ENCODE measurements at places on chromosomes 4 and X.

- DNase-seq, result peak; percentile 68
Observed at GRCh38 chr4:180664766-180665368, 1578.3 kb upstream of the TENM3 start.

- DNase-seq, result no peak
Observed at GRCh38 chr4:184074677-184075388, 142.8 kb downstream of the ENPP6 start.

DNA sequence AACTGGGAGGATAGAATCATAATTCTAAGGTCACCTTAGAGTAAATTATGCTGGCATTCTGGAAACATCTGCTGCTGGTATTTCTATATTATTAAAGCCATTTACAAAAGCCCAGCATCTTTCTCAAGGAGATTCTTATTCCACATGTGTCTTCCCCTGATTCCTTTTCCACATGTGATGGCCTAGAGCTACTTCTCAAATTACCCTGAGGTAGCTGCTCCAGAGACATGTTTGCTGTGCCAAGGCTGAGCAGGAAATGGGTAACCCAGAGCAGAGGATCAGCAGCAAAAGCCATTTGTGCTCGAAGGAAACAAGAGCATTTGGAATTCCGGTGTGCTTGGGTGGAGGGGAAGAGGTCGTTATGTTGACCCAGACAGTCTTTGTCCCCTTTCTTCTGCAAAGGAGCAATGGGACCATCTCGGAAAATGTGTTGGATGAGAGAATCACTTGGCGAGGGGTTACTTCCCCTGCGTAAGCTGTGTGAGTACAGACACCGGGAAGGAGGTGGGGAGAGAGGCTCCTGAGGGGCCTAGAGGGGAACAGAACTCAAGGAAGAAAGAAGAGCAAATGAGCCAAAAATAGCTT lies 24.6 kb downstream of the TSC22D3 start:
- no peak for DNase-seq

DNA sequence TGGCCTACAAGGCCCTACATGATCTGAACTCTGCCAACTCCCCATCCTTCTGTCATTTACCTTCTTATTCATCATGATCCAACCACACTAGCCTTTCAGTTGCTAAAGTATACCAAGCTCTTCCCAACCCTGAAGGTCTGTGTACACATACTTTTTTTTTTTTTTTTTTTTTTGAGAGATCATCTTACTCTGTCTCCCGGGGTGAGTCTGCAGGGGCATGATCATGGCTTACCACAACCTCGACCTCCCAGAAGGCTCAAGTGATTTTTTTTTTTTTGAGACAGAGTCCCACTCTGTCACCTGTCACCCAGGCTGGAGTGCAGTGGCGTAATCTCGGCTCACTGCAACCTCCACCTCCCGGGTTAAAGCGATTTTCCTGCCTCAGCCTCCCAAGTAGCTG lies 5.9 kb upstream of the UTP14A start:
- DNase-seq, result no peak

GRCh38 chr4:185752872-185753271 lies 59.1 kb downstream of the SORBS2 start:
- DNase-seq, result no peak

- DNase-seq, result no peak
Observed at GRCh38 chr4:140691369-140691768, 64.8 kb downstream of the TBC1D9 start.

DNA sequence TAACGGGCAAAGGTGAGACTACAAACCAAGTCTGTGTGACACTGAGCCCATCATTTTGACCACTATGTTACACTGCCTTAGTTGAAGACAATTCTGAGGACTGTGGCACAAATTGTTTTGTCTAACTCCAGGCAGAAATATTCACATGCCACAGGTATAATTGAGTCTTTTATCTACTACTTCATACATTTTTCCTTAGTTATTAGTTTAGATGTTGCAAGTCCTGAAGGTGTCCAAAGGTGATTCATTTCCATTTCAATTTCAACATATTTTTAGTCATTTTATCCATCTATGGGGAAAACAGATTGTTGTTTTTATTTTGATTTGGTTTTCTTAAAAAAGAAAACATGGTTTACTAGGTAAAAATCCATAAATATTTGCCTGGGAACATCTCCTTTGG lies 341.7 kb upstream of the SMIM31 start:
- DNase-seq, result no peak

DNA sequence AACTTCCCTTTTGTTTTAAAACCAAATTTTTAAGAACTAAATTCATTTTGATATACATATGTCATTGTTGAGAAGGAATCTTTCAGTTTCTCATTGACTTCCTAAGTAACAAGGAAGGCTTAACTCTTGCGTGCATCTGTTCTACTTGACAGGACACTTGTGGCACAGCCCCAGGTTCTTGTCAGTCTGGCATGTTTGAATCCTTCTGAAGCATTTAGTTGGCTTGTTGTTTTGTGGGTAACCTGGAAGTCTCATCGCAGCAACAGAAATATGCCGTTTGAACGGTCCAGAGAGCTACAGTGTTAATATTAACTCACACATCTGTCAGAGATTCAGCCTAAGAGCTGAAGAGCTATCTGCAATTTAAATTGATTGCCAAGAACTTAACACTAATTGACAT lies 76.0 kb downstream of the GLRA3 start:
- DNase-seq, result no peak

GRCh38 chr4:88059766-88060165 lies 52.3 kb downstream of the PKD2 start:
- DNase-seq, result no peak

DNA sequence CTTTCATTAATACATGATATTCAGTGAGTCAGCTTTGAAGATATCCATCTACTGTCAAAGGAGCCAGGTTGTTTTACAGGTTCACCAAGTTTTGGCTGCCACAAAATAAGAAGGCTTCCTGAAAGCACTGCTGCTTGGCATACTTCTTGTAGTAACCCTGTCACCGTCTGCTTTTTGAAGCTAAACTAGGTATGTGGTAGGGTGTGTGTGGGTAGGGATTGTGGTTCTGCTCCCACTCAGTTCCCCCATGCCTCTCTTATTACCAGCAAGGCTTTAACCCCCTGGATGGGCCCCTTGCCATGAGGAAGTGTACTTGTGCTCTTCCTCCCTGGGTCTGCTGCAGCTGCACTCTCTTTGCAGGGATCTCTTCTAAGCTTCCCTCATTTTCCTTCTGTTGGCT lies 191.2 kb downstream of the BANK1 start:
- DNase-seq, result no peak

GRCh38 chrX:4825550-4825949 lies 1112.1 kb upstream of the PRKX start:
- DNase-seq, result no peak

GRCh38 chr4:95367824-95368223 lies 180.9 kb downstream of the UNC5C start:
- no peak for DNase-seq

DNA sequence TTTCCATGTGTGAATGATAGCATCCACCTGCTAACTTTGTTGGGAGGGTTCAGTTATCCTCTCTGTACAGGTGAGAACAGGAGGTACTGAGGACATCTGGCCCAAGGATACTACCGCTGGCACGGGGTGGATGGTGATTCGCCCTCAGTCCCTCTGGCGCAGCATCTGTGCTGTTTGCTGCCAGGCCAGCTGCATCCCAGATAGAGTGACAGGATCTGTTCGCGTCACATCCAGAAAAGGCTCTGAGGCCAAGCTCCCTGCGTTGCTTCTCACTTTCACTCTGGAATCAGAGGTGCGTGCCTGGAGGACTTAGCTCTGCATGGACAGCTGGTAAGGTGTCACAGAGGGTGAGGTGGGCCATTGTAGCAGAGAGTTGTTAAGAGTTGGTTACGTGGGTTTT lies 95.4 kb downstream of the TBL1X start:
- DNase-seq, result no peak

DNA sequence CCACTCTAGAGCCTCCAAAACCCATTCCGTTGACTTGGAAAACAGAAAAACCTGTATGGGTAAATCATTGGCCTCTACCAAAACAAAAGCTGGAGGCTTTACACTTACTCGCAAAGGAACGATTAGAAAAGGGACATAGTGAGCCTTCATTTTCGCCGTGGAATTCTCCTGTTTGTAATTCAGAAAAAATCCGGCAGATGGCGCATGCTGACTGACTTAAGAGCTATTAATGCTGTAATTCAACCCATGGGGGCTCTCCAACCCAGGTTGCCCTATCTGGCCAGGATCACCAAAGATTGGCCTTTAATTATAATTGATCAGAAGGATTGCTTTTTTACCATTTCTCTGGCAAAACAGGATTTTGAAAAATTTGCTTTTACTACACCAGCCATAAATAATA lies 60.8 kb downstream of the ZNF732 start:
- DNase-seq, result peak; percentile 79

DNA sequence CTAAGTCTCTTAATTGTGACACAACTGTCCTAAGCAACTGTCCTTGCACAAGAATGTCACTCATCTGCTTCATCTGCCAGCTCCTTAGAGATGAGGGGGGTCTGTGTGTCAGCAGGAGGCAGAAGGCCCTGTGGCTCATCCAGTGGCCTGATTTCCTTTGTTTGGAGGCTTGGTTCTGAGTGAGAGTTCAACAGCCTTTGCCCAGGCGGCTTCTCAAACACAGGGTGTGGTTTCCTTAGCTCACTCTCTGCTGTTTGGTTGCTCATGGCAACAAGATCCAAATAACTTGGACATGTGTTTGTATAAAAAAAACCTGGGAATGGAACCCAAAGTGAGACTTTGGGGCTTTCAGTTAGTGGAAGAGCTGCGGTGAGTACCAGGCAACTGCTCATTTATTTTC lies 46.6 kb downstream of the MAP7D3 start:
- no peak for DNase-seq

GRCh38 chr4:113467581-113467980 lies 294.0 kb downstream of the CAMK2D start:
- DNase-seq, result no peak

- no peak for DNase-seq
Observed at GRCh38 chr4:129490516-129490915, 394.6 kb downstream of the C4orf33 start.

DNA sequence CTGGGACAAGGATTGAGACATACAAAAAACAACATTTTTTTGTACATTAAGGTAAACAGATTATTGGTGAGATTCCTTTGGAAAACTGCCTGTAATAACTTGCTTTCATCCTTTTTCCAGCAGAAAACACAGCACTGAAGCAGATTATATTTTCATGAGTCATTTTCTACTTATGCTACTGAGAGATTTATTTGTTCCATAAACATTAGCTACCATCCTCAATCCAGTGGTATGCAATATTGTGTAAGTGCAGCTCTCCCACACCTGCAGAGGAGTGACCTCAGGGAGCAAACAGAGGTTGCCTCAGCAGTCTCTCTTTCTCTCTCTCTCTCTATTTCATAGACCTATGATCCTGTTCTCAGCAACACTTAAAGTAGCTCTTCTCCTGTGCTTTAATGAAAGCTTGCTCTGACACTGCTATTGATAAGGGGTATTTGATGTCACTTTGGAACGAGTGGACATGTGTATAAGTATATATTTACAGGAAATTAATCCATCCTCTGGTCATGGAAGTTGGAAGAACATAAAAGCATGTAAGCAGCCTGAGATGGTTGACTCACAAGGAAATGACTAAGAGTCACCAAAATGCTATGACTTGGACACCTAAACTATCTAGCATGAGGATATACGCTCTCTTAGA lies 163.7 kb upstream of the SPANXC start:
- DNase-seq, result no peak

DNA sequence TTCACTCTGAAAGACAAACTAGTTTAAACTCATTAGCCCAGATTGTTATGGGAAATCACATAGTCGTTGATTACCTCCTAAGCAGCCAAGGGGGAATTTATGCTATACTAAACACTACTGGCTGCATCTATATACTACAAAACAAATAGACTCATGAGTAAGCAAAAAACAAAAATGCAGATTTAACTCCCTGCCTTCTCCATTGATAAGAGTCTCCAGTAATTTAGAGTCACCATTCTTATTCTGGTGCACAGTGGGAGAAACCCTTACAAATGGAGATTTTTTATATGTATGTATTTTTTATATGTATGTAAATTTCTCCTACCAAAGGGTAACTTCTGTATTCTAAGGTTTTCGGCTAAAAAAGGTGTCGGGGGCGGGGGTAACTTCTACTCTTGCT lies 126.6 kb downstream of the PLS3 start:
- no peak for DNase-seq

DNA sequence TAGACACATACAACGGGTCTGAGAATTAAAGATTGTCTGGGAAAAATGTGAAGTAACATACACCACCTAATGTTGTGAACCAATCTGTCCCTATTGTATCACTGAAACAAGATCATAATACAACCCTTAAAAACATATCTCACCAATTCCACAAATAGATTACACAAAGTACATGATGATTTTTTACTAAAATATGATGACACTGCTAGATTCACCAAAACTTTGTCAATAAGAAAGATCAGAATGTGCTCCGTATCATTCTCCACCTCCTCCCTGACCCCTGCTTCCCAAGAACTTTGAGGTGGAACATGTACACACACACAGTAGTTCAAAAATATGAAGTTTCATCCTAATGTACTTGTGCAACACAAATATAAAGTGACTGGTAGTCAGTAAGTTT lies 862.0 kb downstream of the PCDH18 start:
- DNase-seq, result no peak

- no peak for DNase-seq
Observed at GRCh38 chr4:6885953-6886557, 23.6 kb upstream of the TBC1D14 start.

DNA sequence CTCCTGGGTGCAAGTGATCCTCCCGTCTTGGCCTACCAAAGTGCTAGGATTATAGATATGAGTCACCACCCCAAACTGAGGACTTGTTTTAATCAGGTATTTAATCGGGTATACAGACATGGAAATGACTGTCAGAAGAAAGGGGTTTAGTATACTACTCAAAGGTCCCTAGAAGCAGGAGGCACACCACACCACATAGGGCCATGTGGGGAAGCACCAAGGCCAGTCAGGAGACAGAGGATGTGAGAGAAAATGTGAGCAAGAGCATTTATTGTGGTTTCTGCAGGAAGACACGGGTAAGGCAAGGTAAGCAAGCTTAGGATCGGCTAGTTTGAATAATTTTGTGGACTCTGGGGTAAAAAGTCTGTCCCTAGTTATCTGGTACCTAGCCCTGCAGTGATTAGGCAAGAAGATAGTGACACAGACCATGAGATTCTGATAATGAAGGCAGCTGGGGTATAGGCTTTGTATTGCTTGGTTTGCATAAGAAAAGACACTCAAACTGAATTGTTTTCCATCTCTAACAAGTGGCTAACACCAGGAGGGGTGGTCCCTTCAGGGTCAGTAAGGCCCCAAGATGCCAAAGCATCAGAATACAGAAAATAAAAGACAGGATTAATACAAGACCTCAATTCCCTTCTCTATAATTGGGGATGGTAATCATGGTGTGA lies 408.8 kb upstream of the F9 start:
- DNase-seq, result no peak

DNA sequence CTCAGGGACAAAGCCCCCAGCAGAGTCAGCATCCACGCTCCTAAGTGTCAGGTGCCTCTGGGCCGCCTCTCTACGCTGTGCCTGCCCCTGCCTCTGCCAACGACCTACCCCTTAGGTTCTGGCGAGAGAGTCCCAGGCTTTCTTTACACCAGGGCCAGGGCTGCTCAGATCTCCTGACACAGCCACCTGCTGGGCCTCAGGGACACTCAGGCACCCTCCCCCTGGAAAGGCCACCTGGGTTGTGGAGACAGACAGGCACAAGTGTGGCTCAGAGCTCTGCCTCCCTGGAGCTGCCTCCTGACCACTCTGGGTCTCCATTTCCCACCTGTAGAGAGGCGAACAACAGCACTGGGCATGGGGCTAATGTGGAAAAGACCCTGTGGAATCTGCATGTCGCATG lies 90.0 kb upstream of the ADRA2C start:
- DNase-seq, result no peak

- no peak for DNase-seq
Observed at GRCh38 chr4:186563761-186564160, 8.4 kb upstream of the MTNR1A start.

- no peak for DNase-seq
Observed at GRCh38 chrX:46279214-46279924, 265.9 kb downstream of the ZNF674 start.

All from natural killer cell (primary cell).